Breast epithelium (tissue), 4 donors: ENCODE measurements at places on chromosomes 16 and 17. TPM values are rescaled to one million over a fixed set of nuclear protein-coding genes. Genes with fewer than 3 reads are reported as not detected.

DNA sequence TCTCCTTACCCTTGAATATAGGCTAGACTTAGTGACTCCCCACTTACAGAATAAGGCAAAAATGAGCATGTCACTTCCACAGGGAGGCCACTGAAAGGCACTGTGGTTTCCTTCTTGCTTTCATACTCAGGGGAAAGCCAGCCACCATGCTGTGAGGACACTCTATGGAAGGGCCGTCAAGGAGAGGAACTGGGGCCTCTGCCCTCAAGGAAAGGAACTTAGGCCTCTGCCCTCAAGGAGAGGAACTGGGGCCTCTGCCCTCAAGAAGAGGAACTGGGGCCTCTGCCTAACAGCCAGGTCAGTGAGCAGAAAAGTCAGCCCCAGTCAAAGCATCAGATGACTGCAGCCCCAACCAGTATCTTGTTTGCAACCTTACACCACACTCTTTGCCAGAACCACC is 30.1 kb downstream of the VPS35 start:
- no peak for DNase-seq

Gene LDHD
- 17.6 TPM for total RNA-seq

- no peak for DNase-seq
These were observed 1.5 kb downstream of the TNRC6C start for GRCh38 chr17:77959926-77960521.

DNA sequence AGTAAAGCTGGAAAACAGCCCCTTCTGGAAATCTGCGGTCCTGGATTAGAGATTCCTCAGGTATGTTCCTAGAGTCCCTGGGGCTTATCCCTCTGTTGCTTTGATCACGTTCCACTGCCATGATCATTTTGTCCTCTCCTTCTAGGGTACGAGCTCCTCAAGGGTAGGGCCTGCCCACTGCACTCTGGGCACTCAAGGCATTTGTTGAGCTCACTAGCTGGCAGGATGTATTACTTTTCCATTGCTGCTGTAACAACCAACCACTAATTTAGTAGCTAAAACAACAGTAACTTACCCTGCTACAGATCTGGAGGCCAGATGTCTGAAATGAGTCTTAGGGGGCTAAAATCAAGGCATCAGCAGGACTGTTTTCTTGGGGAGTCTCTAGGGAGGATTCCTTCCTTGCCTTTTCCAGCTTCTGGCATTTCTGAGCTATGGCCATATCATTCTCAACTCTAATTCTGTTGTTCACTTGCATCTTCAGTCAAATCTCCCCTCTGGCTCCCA is 65.7 kb downstream of the ARSG start:
- no peak for DNase-seq

Gene NOL3
- 39.7 TPM for total RNA-seq
